Lung microvascular endothelial cell (primary cell): ENCODE measurements at places on chromosomes 3 and 15. TPM values are rescaled to one million over a fixed set of nuclear protein-coding genes. Genes with fewer than 3 reads are reported as not detected.

- no peak for DNase-seq
Measured at GRCh38 chr15:66017000-66017399, 147.7 kb downstream of the RAB11A start.

DNA sequence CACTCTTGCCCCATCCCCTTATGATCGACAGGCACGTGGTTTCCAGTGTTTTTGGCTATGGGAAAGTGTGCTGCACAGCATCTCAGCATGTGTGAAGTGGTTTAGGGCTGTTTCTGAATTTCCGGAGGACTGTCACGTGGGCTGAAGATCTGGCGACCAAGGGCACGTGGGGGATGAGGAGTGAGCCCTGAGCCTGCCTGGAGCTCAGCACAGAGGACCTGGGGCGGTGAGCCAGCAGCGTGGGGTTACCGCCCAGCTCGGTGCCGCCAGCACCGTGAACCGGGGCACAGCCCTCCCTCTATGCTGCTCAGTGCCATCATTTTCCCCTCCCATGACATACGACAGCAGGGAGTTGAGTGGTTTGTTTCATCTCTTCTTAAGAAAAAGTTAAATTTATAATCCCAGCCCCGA, 150.2 kb downstream of the DNAJB8 start:
- no peak for DNase-seq

DNA sequence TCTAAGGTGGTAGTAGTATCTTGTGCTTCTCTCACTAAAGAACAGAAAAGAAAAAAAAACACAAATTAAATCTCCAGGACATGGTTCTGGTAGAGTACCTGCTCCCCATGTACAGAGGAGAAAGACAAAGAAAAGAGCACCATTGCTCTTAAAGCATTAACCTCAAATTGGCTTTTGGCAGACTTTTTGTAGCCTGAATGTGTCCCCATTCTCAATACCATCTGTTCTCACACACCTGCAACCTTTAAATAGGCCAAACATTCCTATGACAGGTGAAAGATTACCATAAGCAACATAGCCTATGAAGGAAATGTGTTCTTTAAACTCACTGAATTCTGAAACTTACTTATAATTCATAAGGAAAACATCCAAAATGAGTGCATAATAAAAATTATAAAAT, 68.0 kb downstream of the TIPARP start:
- DNase-seq: no peak

GRCh38 chr15:72237853-72238224, 6.8 kb upstream of the PKM start:
- DNase-seq: no peak

GRCh38 chr3:72960812-72961518, 35.6 kb upstream of the PPP4R2 start:
- no peak for DNase-seq

GRCh38 chr3:39718674-39719595, 90.5 kb upstream of the MYRIP start:
- DNase-seq: no peak

GRCh38 chr3:63918321-63918720, 6.1 kb upstream of the SCAANT1 start:
- no peak for DNase-seq

Gene ITGA11
- total RNA-seq: 6.3 and 8.7 TPM in 2 replicates

Gene SNTN
- not detected in 2 replicates for total RNA-seq

Gene ROPN1
- total RNA-seq: not detected in 2 replicates
